Choroid plexus epithelial cell (primary cell): ENCODE measurements at places on chromosomes 2 and 18.

GRCh38 chr2:191543708-191544107, 134.2 kb upstream of the NABP1 start:
- peak; percentile 14 for DNase-seq

- peak; percentile 8 for DNase-seq
Measured at GRCh38 chr18:6069539-6069938, 174.2 kb upstream of the TMEM200C start.

DNA sequence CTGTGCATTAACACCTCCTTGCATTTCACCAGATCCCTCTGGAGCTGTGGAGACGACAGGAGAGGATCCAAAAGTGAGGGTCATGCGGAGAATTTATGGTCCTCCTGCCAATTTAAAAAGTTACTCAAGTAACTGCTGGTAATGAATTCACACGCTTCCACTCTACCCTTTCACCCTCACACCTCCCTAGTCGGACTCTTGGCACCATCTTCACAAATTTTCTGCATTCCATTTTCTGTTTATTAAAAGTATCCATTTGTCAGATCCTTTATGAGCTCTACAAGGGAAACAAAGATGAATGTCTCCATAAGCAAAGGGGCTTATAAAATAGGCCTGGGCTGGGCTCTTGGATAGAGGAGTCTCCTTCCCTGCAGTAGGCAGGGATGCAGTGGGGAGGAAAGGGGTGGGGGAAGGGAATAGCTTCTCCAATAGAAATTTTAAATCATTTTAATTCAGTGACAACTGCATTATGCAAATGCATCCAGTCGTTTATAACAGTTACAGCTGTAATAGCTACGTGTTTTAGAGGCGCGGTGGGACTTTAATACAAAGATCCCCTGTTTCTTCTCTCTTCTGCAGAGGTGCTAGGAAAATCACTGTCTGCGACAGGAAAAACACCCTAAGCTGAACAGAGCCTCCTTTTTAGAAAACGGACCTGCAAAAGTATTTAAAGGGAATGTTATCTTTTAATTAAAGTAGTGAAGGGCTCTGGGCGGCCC, 132.2 kb downstream of the EPHA4 start:
- DNase-seq: peak; percentile 26

DNA sequence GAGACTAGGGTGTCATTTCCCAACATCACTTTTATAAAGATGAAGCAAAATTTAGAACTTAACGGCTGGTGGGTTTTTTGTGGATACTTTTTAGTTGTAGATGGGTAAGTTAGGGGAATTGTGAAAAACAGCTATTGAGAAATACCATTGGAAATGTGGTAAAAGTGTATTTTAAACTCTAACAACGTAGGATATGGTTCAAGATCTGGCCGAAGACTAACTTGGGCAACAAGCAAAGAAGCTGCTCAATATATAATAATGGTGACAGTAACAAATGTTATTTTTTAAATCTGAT, 1.6 kb downstream of the DNAH7 start:
- no peak for DNase-seq

DNA sequence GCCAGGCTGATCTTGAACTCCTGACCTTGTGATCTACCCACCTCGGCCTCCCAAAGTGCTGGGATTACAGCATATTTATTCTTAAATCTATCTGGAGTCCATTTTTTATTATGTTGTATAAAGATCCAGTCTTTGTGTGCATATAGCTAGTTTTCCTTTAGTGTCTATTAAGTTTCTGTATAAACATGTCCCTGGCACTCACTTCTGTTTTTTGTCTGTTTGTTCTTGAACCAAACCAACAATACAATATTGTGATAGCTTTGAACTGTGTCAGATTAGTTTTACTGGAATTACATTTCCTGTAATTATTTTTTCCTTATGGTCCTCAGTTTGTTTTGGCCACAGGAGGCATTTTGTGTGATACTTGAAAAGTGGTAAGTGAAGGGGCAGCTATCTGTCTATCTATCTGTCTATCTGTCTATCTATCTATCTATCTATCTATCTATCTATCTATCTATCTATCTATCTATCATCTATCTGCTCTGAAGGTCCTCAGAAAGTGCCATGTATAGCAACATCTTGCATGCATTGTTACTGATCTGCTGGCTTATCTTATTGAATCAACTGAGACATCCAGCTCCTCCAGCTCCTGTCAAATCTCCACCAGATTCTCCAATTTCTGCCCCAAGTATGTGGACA, 70.9 kb upstream of the ACVR1 start:
- no peak for DNase-seq

DNA sequence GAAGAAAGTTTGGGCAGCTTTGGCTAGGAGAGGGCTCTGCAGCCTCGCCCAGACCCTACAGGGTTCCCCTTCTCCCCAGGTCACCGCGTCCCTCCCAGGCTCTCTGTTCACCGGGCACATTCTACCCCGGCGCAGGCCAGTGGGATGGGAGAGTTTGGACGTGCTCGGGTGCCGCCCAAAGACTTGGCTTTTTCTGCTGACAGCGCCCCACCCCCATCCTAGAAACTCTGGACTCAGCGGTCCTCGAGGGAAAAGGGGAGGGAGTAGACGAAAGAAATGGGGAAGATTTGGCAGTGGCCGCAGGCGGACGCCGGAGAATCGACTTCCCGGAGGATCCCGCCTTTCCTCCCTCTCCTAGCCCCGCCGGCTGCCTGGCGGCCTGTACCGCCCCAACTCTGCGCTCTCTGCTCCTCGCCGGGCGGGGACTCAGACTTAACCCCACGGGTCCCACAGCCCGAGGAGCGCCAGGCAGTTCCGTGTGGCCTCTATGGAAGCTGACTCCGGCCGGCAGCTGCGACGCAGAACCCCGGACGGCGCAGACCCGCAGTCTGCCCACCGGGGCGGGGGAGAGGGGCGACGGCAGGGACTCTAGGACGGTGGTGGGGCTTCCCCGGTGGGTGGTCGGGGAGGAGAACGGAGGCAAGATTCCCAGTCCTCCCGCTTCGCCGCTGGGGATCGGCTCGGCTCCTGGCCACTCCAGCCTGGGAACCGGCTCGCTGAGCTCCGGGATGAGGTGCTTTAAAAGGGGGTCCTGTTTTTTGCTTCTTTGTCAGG, 863 bp upstream of the SIX2 start:
- peak; percentile 82 for DNase-seq

DNA sequence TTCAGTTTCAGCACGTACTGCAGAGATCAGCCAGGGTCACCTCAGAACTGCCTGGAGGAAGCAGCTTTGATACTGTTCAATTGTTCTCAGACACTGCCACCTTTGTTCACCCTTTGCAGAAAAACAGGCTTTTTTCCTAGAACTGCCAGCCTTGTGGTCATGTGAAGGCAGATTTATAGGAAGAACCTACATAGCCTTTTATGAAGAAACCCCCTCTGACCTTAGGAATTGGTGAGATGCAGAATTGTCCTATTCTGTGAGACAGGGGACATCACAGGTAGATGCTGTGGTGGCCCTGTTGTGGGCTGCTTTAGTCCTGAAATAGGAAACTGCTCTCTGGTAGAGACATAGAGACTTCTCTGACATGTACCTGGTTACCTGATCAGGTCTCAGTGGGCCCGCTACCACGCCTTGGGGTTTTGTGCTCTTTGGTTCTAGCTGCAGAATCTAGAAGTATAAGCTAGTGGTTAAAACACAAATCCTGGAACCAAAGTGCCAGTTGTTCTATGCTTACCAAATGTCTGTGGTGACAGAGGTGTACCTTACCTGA, 206.6 kb downstream of the AGPS start:
- no peak for DNase-seq

- peak; percentile 20 for DNase-seq
Measured at GRCh38 chr2:192195548-192196418, 1.1 kb upstream of the TMEFF2 start.

DNA sequence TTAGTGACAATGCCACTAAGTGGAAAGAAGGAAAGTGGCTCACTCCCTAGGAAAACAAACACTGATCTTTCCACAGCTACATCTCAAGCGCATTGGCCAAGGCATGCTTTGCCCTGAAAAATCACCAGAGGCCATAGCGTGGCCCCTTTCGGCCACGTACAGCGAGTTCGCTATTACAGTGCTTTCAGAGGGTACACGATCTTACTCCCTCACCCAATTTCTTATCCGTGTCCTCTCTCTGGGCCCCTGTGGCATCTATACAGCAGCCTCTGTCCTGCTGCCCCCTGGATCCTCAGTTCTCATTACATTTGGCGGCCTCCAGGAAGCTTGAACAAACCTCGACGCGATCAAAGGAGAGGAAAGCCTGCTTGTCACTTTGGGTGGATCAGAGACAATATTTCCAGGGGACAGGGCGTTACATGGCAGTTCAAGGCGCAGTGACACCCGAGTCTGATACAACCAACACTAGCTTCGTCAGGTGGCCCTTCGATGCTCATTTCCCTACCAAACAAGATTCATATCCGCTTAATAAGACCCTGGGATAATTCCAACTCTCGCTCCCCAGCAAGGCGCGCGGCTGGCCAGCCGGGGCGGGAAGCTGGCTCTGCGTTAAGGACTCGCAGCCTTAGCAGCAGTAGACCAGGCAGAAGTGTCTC, 941 bp downstream of the SKOR2 start:
- no peak for DNase-seq

GRCh38 chr2:240448387-240449274, 13.2 kb downstream of the GPC1 start:
- no peak for DNase-seq

- DNase-seq: peak; percentile 81
Measured at GRCh38 chr2:127324635-127325034, 30.7 kb upstream of the ERCC3 start.

DNA sequence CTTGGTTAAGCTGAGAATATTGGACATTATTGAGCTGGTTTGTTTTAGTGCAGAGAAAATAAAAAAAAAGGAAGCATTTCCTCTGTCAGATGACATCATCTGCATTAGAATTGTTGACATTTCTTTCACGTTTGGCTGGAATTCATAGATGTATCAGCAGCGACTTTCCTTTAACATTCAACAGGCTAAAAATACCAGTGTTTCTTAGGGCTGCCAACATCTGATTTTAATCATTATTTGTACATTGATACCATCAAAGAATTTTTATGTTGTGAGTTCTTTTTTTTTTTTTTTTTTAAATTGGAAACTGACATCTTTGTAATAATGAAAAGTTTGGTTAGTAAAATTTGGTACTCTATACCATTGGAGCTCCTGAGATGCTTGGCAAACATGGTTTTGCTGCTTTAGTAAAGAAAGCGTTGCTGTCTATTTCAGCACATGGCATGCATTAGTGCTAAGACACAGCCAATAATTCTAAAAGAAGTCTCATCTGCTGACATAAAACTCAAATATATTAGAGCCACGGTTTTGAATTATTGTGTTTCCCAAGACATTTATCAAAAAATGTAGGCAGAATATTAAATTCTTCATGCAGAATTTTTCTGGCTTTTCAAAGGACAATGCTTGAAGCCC, 33.6 kb downstream of the GTF2A1L start:
- DNase-seq: peak; percentile 55

GRCh38 chr2:156452971-156453370, 16.8 kb downstream of the GPD2 start:
- peak; percentile 30 for DNase-seq

- DNase-seq: no peak
Measured at GRCh38 chr18:68340606-68341005, 374.3 kb downstream of the TMX3 start.

- DNase-seq: no peak
Measured at GRCh38 chr2:38294597-38294996, 82.5 kb downstream of the ATL2 start.

DNA sequence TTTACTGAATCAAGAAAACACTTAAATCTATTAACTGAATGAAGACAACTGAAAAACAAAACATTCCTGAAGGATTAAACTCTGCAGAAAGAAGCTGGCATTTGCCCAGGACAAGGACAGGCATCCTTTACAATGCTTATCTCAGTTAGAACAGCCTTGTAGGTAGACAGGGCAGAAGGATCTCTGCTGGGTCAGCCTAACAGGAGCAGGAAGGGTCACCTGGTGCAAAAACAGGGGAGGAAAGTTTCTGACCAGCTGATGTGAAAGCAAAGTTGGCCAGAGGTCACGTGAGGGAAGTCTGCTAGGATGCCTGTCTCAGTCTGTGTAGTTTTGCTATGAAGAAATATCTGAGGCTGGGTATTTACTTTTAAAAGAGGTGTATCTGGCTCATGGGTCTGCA, 348.6 kb downstream of the ANAPC1 start:
- peak; percentile 82 for DNase-seq

- no peak for DNase-seq
Measured at GRCh38 chr2:215324811-215325210, 13.0 kb downstream of the ATIC start.

DNA sequence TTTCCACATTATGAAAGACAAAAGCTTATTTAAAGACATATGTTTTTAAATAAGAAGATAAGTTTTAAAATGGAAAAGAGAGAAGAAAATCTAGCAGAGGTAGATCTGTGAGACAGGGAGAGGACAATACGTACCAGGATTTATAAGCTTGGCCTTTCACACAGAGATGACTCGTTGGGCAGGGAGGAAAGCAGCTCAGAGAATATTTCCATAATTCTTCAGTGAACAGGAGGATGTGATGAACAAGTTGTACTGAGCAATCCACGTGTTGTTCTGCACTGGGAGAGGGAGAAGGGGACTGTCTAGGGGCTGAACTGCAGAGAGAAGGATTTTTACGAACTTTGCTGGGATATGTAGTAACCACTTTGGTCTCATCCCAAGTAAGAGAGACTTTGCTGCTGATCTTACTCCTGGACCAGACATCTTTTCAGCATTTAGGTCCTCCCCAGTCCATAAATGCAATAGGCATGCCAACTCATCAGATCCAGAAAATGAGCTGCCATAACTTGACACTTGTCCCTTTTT, 162.5 kb upstream of the SETBP1 start:
- peak; percentile 10 for DNase-seq

DNA sequence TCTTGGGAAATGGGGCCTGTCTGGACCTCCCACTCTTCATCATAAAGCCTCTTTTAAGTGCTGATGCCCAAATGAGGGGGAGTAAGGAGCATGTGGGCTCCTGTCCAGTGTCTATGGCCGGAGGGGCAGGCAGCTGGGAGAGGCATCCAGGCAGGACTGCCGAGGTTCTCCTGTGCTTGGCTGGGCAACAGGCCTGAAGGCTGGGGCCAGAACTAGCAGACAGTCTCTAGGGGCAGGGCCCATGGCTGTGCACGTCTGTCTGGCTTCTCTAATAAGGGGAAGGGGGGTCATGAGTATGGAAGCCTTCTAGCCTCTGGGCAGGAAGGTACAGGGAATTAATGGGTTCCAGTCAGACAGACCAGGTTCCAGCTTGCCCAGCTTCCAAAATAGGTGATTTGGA, 128.6 kb downstream of the SMAD2 start:
- no peak for DNase-seq

DNA sequence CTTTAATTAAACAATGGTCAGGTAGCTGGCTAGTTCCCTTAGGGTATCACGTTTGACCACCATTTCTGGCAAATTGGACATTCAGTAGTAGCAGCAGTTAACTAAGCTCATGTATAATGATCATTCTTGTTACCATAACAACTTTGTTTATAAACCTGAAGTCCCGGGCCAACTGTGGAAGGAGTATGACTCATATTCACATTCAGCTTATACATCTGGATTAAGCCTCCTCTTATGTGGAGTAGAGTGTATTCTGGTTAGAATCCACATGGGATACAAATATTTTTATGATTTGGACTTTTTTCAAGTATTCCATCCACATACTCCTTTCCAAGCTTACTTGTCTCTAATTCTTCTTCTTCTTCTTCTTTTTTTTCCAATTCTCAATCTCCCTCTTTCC, 70.3 kb upstream of the ZSWIM2 start:
- DNase-seq: peak; percentile 89
